ENCODE measurements at places on chromosomes 7 and 10. TPM values are rescaled to one million over a fixed set of nuclear protein-coding genes. Genes with fewer than 3 reads are reported as not detected.

The NSUN5 gene
- total RNA-seq = 30.1 TPM

The PDCD11 gene
- 23.2 TPM for total RNA-seq

The FFAR4 gene
- 4.7 TPM for total RNA-seq

The OPN1SW gene
- not detected for total RNA-seq

The CACNA2D1 gene
- 11.5 TPM for total RNA-seq

The TMEM184A gene
- total RNA-seq = 11.8 TPM

The CALU gene
- 115 TPM for total RNA-seq

The PON1 gene
- 0.20 TPM for total RNA-seq

The SPACDR gene
- 0.83 TPM for total RNA-seq

The ANXA8L1 gene
- total RNA-seq = 18.9 TPM

The AMPH gene
- 5.1 TPM for total RNA-seq

The FGL2 gene
- total RNA-seq = 21.6 TPM

The UCN3 gene
- 0.28 TPM for total RNA-seq

The TMEM273 gene
- total RNA-seq = 12.0 TPM

The FRMD4A gene
- total RNA-seq = 39.7 TPM

- peak; percentile 55 for DNase-seq
Observed at GRCh38 chr7:20244334-20245120, 27.3 kb upstream of the MACC1 start.

DNA sequence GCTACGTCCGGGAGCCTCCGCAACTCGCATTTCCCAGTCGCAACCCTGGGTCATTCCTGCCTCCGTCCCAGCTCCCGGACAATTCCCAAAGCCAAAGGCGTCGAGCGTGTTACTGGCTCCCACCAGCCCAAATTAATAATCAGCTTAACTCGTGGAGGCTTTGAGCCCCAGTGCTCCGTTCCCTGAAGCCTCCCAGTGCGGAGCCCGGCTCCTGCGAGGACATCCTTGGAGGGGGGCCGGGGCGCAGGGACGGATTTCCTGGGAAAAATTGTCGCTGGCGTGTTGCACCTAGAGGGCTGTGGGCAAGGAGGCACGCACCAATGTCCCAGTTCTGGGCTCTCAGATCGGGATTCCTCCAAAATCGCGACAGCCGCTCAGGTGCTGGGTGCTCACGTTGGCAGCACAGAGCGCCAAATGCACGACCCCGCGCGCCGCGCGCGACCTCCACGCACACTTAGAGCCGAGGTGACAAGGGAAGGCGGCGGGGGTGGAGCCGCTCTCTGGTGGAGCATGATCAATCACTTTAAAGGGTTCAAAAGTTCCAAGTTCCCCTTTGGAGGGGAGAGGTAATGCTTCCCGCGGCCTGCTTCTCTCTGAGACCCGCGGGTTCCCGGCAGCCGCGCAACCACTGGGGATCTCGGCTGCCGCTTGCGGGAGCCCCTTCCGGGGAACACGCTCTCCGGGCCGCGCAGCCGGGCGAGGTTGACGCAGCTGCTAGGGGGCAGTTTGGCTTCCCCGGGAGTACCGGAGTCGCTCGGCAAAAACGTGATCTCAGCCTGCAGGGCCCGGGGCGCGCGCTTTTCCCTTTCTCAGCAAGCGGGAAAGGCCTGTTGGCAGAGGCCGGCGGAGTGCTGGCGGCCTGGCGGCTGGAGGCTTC is 25.5 kb downstream of the SKIDA1 start:
- peak; percentile 79 for DNase-seq

- DNase-seq = peak; percentile 72
Observed at GRCh38 chr10:124886195-124886594, 55.7 kb upstream of the ZRANB1 start.

GRCh38 chr10:23512355-23513058 is 73.6 kb downstream of the OTUD1 start:
- no peak for DNase-seq

DNA sequence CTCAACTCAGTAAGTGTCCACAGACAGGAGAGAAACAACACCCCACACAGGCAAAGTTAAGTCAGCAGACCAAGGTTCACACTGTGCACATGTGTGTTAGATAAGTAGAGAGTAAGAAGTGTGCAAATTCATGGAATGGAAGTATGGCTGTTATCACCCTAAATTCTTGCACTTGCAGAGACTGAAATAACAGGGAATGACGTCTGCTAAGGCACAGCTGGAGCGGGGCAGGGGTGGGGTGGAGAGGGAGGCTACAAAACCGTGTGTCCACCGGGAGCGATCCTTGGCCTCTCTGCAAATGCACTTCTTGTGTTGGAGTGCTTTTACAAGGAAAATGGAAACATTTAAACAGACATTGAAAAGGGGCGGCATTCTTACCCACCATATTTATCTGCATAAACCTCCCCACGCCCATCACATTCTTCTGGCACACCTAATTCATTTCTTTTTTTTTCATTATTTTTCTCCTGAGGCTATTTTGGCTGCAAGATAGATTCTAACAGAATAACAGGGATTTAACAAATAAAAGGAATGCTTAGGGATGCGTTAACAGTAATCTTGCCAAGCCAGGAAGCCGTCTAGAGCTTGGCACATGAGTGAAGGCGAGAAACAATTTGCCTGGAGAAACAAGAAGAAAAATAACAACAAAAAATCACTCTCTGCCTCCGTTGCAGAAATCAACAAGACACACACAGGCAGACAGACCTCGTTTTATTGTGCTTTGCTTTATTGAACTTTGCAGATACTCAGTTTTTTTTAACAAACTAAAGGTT is 30.1 kb downstream of the TNS3 start:
- DNase-seq = no peak

- DNase-seq = no peak
Observed at GRCh38 chr7:155431231-155431630, 26.7 kb upstream of the EN2 start.

DNA sequence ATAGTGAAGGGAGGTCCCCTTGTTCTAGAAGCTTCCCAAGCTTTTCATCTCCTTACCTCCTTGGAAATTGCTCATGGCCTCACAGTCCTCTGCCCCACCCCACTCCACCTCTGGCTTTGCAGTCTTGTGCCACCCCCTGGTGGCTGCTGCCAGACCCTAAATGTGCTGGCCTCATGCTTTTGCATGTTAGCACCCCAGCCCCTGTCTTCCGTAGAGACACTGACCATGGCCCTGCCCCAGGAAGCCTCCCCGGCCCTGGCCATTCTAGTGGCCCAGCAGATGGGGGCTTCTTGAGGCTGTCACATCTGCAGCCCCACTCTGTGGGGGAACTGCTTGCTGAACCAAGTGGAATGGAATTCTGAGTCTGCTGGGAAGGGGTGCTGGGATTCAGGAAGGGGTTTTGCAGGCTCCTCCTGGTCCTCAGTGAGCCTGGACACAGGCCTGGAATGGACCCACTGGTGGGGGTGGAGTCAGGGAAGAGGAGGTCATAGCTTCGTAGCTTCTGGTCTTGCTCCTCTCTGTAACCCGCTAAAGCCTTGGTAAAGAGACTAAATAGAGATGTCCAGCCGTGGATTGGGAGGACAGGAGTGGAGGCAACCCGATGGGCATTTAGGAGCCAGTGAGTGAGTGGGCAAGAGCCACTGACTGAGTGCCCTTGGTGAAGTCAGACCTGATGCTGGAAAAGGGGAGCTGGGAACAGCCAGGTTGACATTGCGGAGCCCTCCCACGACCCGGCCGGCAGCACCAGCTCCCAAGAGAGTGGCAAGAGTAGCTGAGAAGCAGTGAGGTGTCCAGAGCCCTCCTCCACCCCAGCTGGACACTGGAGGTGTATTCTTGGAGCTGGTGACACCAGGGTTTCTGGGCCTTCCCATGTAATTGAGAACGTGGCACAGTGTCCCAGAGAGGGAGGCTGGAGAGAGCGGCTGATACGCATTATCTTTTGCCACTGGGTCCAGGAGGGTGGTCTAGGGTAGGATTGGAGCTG is 20.9 kb downstream of the RAMP3 start:
- no peak for DNase-seq

- DNase-seq = no peak
Observed at GRCh38 chr10:101768791-101769170, 7.1 kb downstream of the FGF8 start.

DNA sequence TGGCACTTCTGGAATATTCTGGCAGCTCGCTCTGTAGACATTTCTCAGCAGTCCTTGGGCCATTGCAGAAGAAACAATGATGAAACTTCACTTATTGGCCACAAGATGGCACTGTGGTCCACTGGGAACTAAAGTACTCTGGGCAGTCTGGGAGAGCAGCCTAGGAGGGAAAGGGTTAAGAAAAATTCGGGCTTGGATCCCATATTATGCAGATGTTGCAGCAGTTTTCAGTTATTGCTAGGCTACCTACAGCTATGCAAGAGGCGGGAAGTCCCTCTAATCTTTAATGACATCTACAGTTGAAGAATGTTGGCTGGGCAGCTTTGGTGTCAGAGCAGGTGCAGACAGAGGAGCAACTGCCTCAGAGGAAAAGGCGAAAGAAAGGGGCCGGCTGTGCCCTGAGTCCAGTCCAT is 201.7 kb upstream of the PRSS58 start:
- peak; percentile 68 for DNase-seq

DNA sequence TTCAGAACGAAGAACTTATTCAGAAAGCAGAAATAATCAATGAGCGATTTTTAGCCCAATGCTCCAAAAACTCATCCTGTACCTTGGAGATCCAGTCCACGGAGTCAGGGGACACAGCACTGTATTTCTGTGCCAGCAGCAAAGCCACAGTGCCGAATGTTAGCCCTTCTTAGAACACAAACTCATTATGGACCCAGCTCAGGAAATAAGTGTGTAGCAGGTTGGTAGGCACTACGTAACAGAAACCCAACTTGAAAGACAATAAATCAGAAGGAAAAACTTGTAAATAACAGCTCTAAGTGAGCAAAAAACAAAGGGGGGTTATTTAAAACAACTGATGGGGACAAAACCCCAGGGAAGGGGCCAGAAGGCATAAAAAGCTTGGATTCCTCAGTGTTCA is 112.0 kb upstream of the PRSS1 start:
- no peak for DNase-seq

- DNase-seq = no peak
Observed at GRCh38 chr10:18473424-18474117, 177.8 kb downstream of the NSUN6 start.

GRCh38 chr10:58384544-58384998 is 639 bp upstream of the TFAM start:
- DNase-seq = no peak

GRCh38 chr10:125057158-125058001 is 103.0 kb downstream of the CTBP2 start:
- peak; percentile 87 for DNase-seq

DNA sequence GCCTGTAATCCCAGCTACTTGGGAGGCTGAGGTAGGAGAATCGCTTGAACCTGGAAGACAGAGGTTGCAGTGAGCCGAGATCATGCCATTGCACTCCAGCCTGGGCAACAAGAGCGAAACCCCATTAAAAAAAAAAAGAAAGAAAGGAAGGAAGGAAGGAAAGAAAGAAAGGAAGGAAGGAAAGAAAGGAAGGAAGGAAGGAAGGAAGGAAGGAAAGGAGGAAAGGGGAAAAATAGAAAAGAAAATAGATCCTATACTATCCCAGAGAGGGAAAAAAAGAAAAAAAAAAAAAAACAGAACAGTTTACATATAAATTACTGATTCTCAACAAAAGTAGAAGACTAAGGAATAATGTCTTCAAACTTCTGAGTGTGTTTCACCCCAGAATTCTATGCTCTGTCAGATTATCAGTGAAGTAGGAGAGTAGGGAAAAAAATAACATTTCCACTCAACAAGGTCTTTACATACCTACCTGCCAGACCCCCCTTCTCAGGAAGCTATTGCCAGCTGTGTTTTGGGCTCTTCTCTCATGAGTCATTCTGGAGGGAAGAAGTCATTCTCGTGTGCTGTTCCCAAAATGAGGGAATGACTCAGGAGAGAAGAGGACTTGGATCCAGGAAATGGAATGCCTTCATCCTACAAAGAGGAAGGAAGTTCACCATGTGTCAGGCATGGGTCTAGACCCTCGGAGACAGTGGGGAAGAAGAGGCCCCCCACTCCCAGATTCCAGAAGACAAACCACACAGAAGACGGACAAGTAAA is 20.9 kb downstream of the RGS10 start:
- DNase-seq = no peak

DNA sequence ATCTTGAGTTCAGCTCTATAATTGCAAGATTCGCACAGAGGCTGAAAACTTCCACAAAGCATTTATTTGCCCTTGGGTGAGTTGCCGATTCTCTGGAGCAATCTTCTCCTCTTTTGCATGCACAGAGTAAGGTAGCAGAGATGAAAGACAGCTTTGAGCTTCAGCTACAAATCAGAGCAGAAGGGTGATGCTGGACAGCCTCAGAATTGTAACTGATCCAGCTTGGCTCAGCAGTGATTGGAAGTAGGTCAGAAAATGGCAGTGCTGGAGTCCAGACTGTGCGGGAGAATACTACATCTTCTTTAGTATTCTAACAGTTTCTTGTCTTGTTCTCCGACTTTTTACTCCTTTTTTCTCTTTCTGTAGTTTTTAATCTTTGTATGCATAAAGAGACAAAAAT is 55.4 kb upstream of the CDC14C start:
- no peak for DNase-seq

DNA sequence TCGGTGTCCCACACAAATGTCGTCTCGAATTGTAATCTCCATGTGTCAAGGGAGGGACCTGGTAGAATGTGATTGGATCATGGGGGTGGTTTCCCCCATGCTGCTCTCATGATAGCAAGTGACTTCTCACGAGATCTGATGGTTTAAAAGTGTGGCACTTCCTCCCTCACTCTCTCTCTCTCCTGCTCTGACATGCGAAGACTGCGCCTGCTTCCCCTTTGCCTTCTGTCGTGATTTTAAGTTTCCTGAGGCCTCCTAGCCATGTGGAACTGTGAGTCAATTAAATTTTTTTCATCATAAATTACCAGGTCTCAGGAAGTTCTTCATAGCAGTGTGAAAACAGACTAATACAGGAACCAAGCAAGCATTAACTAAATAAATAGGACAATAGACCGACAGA is 229.1 kb downstream of the GFRA1 start:
- DNase-seq = no peak

DNA sequence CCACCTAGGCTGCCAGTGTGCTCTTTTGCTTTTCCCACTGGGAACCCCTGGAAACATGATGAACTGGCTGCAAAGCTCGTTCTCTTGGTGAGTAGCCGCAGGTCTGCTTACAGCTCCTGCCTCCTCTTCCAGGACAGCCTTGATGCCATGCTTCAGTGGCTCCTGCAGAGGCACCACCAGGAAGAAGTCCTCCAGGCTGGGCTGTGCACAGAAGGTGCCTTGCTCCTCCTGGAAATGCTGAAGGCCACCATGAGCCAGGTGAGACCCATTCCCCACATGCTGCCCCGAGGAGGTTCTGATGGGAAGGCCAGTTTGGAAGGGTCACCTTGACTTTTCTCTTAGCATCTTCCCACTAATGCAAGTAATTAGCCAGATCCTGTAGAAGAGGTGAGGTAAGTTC is 125.8 kb downstream of the LRRC18 start:
- no peak for DNase-seq

GRCh38 chr10:83179371-83179770 is 959.9 kb upstream of the GHITM start:
- DNase-seq = no peak

DNA sequence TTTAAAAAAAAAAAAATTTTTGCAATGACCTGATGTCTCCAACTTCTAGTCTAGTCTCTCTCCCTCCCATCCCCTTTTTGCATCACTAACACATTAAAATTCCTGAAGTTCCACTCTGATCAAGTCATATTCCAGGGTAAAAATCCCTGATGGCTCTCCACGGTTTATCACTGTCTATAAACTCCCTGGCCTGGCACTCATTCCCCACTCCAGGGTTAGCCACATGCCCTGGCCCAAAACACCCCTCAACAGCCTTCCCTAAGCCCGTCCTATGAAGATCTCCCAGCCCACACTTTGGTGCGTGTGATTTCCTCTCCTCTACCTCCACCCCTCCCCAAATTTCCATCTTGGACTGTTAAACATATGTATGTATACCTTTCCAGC is 125.4 kb downstream of the JAZF1 start:
- DNase-seq = no peak

GRCh38 chr7:107816011-107816566 is 13.1 kb upstream of the SLC26A3 start:
- DNase-seq = peak; percentile 25

- DNase-seq = no peak
Observed at GRCh38 chr10:11667756-11668155, 56.3 kb upstream of the USP6NL start.

Measured in lung (tissue), 17 donors.